ENCODE measurements at places on chromosomes 3 and 15. TPM values are rescaled to one million over a fixed set of nuclear protein-coding genes. Genes with fewer than 3 reads are reported as not detected.

Gene LSMEM2
- 2.7 TPM for total RNA-seq

Gene PLA2G4D
- total RNA-seq: not detected

Gene CHRFAM7A
- 0.10 TPM for total RNA-seq

Gene GPR171
- total RNA-seq: not detected

Gene CAPN7
- total RNA-seq: 36.0 TPM

Measured in myocyte (in vitro differentiated cells).